Posterior cingulate gyrus (tissue), 11 donors: ENCODE measurements at places on chromosomes 6 and 20.

- no peak for DNase-seq
These were observed 445.0 kb upstream of the CHD6 start for GRCh38 chr20:42063141-42063540.

DNA sequence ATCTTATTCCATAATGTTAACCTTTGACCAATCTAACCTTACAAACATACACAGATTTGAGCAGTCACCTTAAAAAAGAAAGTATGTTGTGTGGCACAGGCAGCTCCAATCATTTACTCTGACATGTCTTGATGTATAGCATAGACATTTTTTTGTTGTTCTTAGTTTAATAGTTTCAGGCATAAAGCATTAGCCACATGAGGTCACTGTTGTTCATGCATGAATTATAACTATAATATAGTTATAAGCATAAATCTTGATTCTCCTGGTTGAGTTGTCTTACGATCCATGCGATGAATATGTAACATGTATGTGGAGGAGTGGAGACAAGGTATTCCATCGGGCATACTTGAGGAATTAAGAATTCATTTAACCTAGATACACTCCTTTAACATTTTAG lies 26.1 kb upstream of the NKAIN2 start:
- no peak for DNase-seq

DNA sequence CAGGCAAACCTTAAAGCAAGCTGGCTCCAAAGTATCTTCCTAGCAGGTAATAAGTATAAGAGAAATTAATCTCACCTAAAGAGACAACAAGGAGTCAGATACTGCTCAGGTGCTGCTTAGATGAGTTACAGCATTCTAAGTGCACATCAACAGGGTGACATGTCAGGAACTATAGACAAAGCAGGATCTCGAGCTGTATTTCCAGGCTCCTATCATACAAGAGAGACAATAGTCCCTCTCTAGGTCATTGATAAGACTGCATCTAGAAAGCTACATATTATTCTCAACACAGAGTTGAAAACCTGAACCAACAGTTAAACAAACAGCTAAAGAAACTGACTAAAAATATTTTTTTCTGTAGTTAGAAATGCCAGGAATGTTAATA lies 3.9 kb downstream of the PTPRK start:
- no peak for DNase-seq

GRCh38 chr6:117624869-117625481 lies 22.7 kb upstream of the GOPC start:
- no peak for DNase-seq

DNA sequence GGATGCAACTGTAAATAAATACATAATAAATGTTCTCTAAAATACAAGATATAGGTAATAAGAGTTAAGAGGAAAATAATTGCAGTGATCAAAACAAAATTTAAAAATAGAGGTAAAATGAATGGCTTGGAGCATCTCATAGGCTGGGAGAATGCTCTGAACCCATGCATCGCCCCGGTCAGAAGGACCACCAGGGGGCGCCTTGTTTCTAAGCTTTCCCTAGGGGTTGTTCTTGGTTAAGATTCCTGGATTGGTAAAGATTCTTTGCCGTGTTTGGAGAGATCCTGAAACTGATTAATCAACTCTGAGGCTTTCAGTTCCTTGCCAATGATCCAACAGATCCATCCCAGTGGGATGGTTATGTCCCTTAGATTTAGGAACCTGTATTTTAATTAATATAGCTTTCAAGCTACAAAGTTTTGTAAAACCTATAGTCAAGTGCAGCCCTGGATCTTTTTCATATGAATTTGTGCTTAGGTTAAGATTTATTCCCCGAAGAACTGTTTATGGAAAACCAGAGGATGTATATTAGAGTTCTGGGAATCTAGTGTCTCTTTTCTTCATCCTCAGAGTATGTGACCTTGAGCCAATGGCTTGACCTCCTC lies 45.3 kb upstream of the PRELID3B start:
- DNase-seq: peak; percentile 90

DNA sequence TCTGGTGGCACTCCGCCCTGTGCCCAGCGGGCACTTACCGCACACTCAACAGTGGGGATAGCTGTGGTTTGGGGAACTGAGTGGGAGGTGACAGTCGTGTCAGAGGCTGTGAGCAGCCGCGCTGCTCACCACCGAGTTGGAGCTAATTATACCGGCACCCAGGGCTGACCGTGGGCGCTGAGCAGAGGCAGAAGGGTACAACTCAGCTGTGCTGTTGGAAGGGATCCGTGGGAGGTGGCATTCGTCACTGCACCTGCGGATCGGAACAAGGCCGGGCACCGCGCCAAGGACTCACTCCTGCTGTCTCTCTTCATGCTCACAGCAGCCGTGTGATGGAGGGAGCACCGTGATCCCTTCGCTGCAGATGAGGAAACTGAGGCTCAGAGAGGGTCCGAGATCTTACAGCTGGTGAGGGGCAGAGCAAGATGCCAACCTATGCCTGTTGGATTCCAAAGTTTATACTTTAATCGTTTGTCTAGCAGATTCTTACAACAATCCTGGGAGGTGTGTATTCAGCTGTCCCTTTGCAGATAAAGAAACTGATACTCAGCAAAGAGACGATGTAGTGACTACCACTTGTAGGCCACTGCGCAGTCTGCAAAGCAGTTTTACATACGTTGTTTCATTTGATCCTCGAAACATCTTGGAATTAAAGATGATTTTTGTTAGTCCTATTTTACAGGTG lies 713 bp upstream of the ELMO2 start:
- peak; percentile 96 for DNase-seq

GRCh38 chr6:33008944-33009861 lies at the start of gene HLA-DOA:
HLA-DOA (minus strand) TSS chr6:33009591.
- DNase-seq: no peak

- no peak for DNase-seq
These were observed 11.5 kb upstream of the TENT5A start for GRCh38 chr6:81763968-81764367.

DNA sequence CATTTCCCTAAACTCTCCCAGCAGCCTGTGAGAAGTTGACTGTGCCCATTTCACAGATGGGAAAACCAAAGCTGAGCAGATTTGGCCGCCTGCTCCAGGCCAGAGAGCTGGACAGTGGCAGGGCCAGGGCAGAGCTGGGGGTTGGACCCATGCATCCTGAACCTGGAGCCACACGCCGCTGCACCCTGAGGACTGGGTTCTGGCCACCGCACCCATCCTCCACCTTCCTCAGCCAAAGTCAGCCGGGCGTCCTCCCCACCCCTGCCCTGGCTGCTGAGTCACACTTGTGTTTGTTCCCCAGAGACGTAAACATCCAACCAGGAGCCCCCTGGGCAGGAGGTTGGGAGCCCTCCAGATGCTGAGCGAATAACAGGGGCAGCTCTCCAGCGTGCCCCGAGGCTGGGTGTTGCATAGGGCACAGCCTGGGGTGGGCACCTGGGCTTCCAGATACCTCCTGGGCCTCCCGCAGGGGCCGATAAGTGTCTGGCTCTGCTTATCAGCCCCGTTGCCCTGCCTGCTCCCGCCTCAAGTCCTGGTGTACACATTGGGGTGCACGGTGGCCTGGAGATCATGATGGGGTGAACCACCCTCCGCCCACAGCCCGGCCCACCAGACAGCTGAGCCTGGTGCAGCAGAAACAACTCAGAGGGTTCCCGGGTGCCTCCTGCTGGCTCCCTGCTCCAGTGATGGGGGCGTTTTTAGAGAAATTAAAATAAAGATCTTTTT lies 23.8 kb downstream of the RBM38 start:
- no peak for DNase-seq

DNA sequence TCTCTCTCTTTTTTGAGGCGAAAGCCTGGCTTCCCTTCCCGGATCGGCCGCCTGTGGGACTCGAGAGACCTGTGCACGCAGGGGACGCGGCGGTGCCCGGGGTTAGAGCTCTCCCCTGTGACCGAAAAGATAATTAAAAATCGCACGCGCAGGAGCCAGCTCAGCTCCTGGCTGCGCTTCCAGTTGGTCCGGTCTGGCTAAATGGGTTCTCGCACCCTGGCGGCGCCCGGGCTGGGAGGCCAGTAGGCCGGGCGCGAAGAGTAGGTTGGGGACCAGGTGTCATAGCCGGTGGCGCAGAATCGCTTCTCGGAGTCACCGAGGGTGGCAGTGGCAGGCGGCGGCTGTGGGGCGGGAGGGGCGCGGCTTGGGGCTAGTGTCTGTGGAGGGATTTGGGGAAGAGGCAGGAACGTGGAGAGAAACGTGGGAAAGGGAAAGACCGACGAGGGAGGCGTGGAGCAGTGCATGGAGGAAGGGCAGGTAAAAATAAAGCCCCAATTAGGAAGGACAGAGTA lies 41.9 kb upstream of the SUPT3H start:
- no peak for DNase-seq

DNA sequence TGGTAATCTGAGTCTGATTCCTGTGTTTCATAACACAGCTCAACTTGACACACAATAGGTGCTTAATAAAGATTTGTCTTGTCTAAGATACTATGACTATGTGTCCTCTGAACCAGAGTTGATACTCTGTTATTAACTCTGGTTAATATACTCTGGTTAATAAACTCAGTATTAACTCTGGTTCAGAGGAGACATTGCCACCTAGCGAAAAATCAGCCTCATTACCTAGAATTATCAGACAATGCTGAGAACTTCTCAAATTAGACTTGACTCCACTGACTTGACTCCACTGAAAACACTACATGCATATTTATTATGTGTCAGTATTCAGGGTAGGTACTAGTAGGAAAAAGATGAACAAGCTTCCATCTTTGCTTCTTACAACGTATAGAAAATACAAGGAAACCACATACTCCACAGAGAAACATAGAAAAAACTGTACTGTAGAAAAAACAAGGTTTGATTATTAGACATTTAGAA lies 73.9 kb downstream of the AHI1 start:
- DNase-seq: no peak

- DNase-seq: no peak
These were observed 2.3 kb upstream of the RAMACL start for GRCh38 chr6:166588691-166589336.

DNA sequence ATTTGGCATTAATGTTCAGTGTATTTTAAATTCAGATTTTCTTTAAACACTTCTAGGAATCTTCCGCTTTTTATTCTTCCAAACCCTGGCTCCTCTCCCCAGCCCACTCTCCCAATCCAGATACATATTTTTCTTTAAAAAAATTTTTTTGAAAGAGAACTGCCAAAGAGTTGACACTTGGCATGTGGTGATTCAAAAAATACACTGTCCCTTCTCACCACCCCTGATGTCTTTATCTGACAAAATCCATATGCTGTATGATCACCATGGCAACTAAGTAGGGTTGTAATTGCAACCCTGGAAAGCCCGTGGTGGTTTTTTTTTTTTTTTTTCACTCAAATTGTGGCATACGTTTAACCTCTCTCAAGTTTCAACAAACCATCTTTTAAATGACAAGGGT lies 355.8 kb upstream of the SASH1 start:
- no peak for DNase-seq

GRCh38 chr20:17533396-17533795 lies 2.2 kb upstream of the BFSP1 start:
- peak; percentile 33 for DNase-seq

DNA sequence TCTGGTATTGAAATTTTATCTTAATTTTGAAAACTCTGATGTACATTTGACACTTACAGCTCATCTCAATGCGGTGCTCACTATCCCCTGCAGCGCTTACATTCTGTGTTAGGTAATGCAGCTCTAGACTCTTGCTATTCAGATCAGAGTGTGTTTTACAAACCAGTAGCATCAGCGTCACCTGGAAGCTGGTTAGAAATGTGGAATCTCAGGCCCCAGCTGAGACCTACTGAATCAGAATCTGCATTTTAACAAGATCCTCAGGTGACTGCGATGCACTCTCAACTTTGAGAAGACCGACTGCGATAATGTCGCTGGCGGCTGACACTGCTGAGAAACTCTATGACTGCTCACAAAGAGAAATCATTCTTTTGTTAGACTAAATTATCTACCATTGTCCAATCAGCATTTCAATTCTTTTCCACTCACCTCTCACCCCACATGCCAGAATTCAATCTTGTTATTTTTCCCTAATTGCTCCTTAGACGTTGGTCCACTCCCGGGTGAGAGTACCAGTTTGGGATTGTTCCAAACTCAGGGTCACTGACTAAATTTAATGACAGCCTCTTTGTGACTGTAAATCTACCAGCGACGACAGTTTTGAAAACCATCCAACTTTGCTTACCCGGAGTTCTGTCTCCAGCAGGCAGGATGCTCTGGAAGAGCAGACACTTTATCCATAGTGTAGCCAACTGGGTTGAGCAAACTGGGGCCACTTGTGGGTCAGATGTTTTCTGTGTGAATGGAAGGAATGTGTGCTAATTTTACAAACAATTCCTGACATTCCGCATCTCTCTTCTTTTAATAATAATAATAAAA lies 140.1 kb upstream of the BTBD3 start:
- no peak for DNase-seq

DNA sequence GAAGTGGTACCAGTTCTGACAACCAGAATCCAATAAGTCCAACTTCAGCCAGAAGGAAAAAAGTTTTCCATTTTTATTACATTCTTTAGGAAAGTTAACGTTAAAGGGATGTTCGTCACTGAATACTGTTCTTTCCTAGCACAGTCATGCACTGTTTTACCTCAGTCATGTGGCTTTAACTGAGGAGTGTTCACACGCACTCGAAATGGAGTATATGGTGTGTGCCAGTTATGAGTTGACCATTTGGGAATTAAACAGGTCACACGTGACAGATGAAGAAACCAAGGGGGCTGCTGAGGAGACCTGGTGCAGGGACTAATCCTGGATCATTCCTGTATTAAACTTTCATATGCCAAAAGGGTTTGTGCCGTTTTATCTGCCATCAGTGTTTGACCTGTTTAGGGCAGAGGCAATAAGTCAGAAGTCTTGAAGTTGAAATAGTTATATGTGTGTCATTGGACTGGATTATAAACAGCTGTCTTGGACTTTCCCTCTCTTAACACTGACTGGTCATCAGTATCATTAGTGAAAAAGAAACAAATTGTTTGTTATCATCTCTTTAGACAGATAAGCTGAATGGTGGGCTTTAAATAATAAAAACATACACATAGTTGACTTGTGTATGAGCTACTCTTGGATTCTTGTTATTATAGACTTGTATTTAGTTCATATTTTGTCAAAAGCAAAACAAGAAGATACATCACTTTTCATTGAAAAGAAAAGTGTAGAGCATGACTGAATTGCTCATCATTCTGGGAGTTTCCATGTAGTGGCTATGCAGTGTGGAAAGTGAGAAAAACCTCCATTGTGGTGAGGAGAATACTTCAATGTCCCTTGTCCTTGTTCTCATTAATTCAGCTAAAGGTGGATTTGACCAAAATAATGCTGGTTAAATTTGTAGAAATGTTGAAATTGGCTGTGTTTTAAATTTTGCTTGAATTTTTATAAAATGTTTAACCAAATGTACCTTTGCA lies 123.5 kb upstream of the SAMD5 start:
- no peak for DNase-seq

DNA sequence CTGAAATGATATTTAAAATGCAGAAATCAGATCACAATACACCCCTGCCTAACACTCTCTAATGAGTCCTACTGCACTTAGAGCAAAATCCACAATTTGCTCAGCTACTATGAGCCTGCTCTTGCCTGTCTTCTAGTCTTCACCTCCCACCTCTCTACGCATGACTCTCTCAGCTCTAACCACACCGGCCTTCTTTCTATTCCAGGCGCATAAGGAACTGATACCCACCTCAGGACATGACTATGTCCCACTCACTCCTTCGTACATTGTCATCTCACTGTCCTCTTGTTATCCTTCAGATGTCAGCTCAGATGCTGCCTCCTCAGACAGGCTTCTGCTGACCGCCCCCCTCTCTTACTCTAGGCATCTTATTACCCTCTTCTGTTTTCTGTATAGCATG lies 201.0 kb upstream of the FLRT3 start:
- no peak for DNase-seq

GRCh38 chr6:43258180-43258579 lies 14.9 kb downstream of the TTBK1 start:
- no peak for DNase-seq

GRCh38 chr6:144921206-144921975 lies 636.3 kb downstream of the UTRN start:
- no peak for DNase-seq

- DNase-seq: peak; percentile 70
These were observed 29.6 kb downstream of the RRBP1 start for GRCh38 chr20:17652411-17652810.
